Panc1 (cell line): ENCODE measurements at places on chromosomes 13 and 19. TPM values are rescaled to one million over a fixed set of nuclear protein-coding genes. Genes with fewer than 3 reads are reported as not detected.

- no peaks in the 10 kb centered on the region for H3K27me3 ChIP-seq
- no peaks in the 10 kb centered on the region for H3K36me3 ChIP-seq
These were observed 279.7 kb downstream of the COG6 start for GRCh38 chr13:39935155-39935554.

GRCh38 chr13:112642090-112642460 lies 47.8 kb upstream of the ATP11A start:
- H3K4me3 ChIP-seq: no peak overlapping the region
- H3K27me3 ChIP-seq: no peaks in the 10 kb centered on the region; the same call in 1 of the 2 replicates
- H3K36me3 ChIP-seq: no peaks in the 10 kb centered on the region
- H3K4me1 ChIP-seq: no peaks in the 10 kb centered on the region

The NTF4 gene
- total RNA-seq: 0.39 TPM

DNA sequence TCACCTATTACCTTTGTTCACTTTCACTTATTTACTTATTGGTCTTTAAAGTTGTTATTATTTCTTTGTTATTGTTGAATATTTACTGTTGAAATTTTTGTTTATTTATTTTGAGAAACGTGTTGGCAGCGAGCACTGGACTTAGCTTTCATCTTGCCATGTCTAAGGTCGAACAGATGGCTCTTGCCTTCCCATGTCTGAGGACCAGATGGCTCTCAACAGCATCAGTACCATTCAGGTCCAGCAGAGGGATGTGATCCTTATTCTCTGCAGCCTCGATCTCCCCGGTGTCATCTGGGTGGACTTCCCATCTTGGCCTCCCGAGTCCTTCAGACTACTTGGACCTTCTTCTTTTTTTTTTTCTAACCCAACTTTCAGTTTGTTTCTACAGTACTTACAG lies 1437.6 kb downstream of the UQCRFS1 start:
- no peaks in the 10 kb centered on the region; the same call in 1 of the 2 replicates for H3K36me3 ChIP-seq
- H3K27ac ChIP-seq: no peak overlapping the region
- no peaks in the 10 kb centered on the region for H3K4me1 ChIP-seq
- no peaks in the 10 kb centered on the region for H3K27me3 ChIP-seq

The CYP2F1 gene
- total RNA-seq: not detected

- H3K27ac ChIP-seq: no peak within 1 kb of the TSS
- no peaks in the 10 kb centered on the region for H3K4me1 ChIP-seq
- H3K36me3 ChIP-seq: no peaks in the 10 kb centered on the region
- H3K4me3 ChIP-seq: no peak within 1 kb of the TSS
- no peaks in the 10 kb centered on the region for H3K27me3 ChIP-seq
- no peak for DNase-seq
These were observed at the start of gene ACP4 for GRCh38 chr19:50790396-50790795. Gene ACP4 (plus strand): TSS chr19:50790415. CDS start chr19:50790415, 0 bp downstream.

The NECTIN2 gene
- total RNA-seq: 104 TPM

GRCh38 chr13:59914556-59914955 lies 249.2 kb downstream of the DIAPH3 start:
- no peaks in the 10 kb centered on the region for H3K27me3 ChIP-seq
- H3K36me3 ChIP-seq: no peaks in the 10 kb centered on the region
- no peaks in the 10 kb centered on the region for H3K4me1 ChIP-seq
- no peak for DNase-seq

- DNase-seq: no peak
- H3K4me1 ChIP-seq: no peaks in the 10 kb centered on the region
- H3K27ac ChIP-seq: no peak overlapping the region
- no peak overlapping the region for H3K4me3 ChIP-seq
- H3K27me3 ChIP-seq: no peaks in the 10 kb centered on the region
These were observed 172.6 kb downstream of the GPC6 start for GRCh38 chr13:93399212-93399611.

GRCh38 chr13:34419025-34419424 lies 523.0 kb upstream of the NBEA start:
- no peak for DNase-seq
- H3K4me3 ChIP-seq: no peak overlapping the region
- no peak overlapping the region for H3K27ac ChIP-seq
- H3K27me3 ChIP-seq: no peaks in the 10 kb centered on the region
- H3K4me1 ChIP-seq: no peaks in the 10 kb centered on the region

DNA sequence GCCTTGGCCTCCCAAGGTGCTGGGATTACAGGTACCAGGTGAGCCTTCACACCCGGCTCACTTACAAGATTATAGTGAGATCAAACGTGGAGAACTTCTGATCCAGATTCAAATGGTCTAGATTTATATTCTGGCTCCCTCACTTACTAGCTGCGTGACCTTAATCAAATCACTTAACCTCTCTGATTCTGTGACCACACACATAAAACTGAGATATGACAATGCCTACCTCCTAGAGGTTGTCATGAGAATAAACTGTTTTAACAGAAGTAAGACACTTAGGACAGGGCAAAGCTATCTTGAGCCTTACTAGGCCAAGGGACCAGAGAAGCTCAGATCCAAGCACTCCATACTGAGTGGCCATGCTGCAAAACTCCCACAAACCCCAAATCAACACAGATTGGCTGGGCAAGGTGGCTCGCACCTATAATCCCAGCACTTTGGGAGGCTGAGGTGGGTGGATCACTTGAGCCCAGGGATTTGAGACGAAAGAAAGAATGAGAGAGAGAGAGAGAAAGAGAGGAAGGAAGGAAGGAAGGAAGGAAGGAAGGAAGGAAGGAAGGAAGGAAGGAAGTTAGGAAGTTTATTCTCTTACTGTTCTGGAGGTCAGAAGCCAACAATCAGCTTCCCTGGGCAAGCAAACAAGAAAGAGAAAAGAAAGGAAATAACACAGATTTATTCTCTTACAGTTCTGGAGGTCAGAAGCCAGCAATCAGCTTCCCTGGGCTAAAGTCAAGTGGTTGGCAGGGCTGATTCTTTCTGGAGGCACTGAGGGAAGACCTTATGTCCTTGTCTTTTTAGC lies 46.1 kb upstream of the MAP3K10 start:
- H3K36me3 ChIP-seq: no peaks in the 10 kb centered on the region
- peaks cover 6% of the 10 kb centered on the region; the same call in 1 of the 2 replicates for H3K27me3 ChIP-seq
- peak; percentile 91 for DNase-seq
- no peak overlapping the region for H3K4me3 ChIP-seq
- no peak overlapping the region for H3K27ac ChIP-seq

GRCh38 chr19:11016631-11017030 lies 55.8 kb downstream of the SMARCA4 start:
- H3K27ac ChIP-seq: no peak overlapping the region
- H3K27me3 ChIP-seq: no peaks in the 10 kb centered on the region
- 0 out of 2 replicates have a peak, but pooled peaks cover 3% of the 10 kb centered on the region for H3K36me3 ChIP-seq

- H3K27ac ChIP-seq: no peak overlapping the region
- no peak overlapping the region for H3K4me3 ChIP-seq
- no peak for DNase-seq
These were observed 3.7 kb upstream of the GP6 start for GRCh38 chr19:55041627-55042343.

DNA sequence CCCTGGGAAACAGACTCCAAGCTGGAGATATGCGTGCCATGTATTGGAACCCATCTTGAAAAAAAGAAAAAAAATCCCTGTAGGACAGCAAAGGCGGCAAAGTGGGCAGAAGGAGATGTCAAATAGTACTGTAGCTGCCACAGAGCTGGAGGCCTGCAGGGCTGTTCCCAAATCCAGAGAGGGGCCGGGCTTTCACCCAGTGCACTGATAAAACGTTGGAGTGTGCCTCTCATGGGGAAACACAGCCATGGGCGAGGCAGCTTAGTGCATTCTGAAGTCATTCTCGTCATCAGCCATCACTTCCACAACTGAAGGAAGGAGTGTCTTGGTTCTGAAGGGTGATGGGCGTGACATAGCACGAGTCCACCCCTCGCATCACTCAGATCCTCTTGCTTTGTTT lies 4.8 kb downstream of the SGCG start:
- no peaks in the 10 kb centered on the region for H3K4me1 ChIP-seq
- H3K27ac ChIP-seq: no peak overlapping the region
- H3K4me3 ChIP-seq: no peak overlapping the region
- H3K36me3 ChIP-seq: no peaks in the 10 kb centered on the region
- DNase-seq: no peak

- H3K4me3 ChIP-seq: no peak overlapping the region
- no peaks in the 10 kb centered on the region for H3K4me1 ChIP-seq
- H3K27ac ChIP-seq: no peak overlapping the region
- H3K27me3 ChIP-seq: no peaks in the 10 kb centered on the region
- DNase-seq: no peak
- H3K36me3 ChIP-seq: no peaks in the 10 kb centered on the region
These were observed 34.8 kb downstream of the TGDS start for GRCh38 chr13:94561126-94561525.

DNA sequence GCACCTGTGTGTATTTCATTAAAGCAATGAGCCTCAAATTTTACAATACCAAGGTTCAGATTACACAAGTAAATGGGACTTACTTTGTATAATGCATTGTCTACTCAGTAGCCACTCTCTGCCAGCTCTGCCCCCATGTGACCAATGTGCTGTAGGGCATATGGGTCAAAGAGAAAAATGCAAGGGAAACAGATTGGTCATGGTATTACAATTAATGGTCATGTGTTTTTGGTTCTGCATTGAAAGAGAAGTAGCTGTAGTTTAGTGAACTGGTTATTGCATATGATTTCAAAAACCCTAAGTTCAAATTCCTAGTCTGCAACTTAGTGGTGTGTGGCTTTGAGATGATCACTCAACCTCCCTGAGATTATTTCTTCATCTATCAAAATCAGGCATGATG lies 545.4 kb downstream of the SUCLA2 start:
- H3K27ac ChIP-seq: no peak overlapping the region
- no peaks in the 10 kb centered on the region for H3K4me1 ChIP-seq
- no peaks in the 10 kb centered on the region for H3K27me3 ChIP-seq
- DNase-seq: no peak

- no peaks in the 10 kb centered on the region for H3K36me3 ChIP-seq
- no peaks in the 10 kb centered on the region for H3K27me3 ChIP-seq
- H3K4me3 ChIP-seq: no peak overlapping the region
- no peak for DNase-seq
- H3K4me1 ChIP-seq: no peaks in the 10 kb centered on the region
These were observed 10.8 kb downstream of the C19orf44 start for GRCh38 chr19:16506961-16507360.

DNA sequence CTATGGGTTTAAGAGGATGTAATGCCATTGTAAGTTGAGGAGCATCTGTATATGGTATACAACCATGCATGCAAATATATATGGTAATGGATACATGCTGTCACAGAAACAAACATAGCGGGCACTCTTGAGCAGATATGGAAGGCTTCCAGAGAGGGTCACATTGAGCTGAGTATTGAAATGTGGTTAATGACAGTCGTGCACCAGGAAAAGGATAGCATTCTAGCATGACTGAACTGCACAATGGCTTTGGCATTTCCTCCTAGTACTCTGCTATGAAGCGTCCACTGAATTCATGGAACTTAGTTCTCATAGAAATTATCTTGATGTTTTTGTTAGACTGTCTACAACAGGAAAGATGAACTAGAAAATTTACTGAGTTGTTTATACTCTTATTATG lies 25.2 kb downstream of the DGKH start:
- H3K27ac ChIP-seq: no peak overlapping the region
- H3K36me3 ChIP-seq: no peaks in the 10 kb centered on the region
- H3K4me3 ChIP-seq: no peak overlapping the region

DNA sequence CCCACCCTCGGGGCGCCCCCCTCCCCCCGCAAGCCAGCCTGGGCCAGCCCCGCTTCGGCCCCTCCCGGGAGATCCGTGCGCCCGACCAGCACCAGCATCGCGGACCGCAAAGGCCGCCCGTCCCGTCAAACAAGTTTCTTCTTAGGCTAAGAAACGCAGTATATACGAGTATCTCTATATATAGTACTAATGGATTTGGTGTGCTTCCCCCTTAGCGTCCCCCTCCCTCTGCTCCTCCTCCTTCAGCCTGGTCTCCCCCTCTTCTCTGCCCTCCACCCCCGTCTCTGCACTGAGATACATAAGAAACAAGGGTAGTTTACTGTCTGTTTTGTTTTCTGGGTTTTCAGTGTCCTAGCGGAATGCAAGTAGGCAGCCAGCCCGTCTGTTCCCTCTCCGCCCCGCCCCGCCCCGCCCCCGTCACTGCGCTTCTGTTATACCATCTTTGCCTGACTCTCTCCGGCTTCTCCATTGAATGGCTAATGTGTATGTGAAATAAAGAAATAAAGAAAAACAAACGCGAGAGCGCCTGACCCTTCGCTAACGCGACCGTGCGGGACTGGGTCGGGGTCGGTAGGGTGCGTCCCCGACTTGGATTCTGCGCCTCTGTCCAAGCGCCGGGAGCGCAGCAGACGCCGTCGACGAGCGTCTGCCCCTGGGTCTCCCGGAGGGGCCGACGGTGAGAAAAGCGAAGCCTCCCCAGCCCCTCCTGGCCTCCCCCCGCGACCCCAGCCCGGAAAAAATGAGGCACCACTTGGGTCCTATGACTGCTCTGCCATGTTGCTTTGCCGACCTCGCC lies 4.2 kb downstream of the LYL1 start:
- H3K36me3 ChIP-seq: no peaks in the 10 kb centered on the region
- H3K4me1 ChIP-seq: peaks cover 40% of the 10 kb centered on the region
- no peak for DNase-seq
- no peak overlapping the region for H3K4me3 ChIP-seq
- no peaks in the 10 kb centered on the region for H3K27me3 ChIP-seq

DNA sequence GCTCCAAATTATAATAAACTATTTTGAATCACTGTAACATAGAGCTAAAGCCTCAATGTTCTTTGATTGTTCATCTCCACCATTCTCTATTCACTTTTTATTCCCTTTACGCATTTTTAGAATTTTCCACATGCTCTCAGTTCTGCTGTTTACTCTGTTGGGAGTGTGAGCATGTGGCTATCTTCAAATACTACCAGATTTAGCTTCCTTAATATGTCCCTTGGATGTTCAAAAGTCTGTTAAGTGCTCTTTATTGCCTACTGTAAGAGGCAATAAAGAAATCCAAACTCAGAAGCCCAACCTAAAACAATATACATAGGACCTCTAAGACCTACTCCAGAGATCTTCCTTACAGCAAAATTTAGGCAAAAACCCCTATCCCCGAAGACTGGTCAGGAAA lies 34.5 kb downstream of the MTMR6 start:
- no peak overlapping the region for H3K4me3 ChIP-seq
- no peaks in the 10 kb centered on the region; the same call in 1 of the 2 replicates for H3K4me1 ChIP-seq
- no peak overlapping the region for H3K27ac ChIP-seq
- peaks cover 3% of the 10 kb centered on the region; the same call in 1 of the 2 replicates for H3K36me3 ChIP-seq
- no peak for DNase-seq
